Amniotic epithelial cell (primary cell): ENCODE measurements at places on chromosomes 12 and 14.

DNA sequence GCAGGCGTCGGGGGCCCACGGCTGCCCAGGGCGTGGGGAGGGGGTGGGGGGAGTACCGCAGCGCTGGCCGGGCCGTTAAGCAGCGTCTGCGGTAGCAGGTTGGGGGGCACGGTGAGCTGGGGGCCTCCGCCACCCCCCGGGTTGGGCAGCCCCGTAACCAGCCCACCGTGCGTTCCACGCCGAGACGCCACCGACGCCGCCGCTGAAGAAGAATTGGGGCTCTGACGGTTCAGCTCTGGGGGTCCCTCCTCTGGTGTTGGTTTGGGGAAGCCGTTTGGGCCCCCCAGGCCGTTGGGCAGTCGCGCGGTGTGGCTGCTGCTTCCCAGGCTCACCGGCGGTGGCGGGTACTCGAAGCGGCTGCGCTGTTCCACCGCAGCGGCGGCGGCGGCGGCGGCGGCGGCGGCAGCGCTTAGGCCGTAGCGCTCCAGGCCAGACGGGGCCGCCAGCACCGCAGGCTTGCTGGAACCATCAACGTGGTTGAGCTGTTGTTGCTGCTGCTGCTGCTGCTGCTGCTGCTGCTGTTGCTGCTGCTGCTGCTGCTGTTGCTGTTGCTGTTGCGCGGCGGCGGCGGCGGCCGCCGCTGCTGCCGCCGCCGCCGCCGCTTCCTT lies 1.5 kb downstream of the IRF2BPL start:
- peak; percentile 52 for DNase-seq

- no peak for DNase-seq
Measured at GRCh38 chr12:16901946-16902345, 296.0 kb upstream of the LMO3 start.

- no peak for DNase-seq
Measured at GRCh38 chr14:21015312-21015711, 9.5 kb downstream of the NDRG2 start.

DNA sequence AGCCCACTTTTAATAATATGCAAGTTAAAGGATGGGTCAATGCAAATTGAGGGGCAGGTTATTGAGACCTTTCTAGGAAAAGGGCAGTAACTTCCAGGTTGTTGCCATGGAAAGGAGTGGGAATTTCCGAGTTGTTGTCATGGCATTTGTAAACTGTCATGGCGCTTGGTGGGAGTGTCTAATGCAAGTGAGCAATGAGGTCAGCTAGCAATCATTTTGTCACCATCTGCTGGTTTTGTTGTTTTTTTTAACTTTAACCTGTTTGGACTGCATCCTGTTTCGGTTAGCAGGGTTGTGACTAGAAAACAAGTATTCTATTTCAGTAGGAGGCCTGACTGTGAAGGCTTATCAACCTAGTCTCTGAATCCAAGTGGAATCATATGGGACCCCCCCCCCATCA lies 85.8 kb upstream of the TSPAN11 start:
- peak; percentile 5 for DNase-seq

DNA sequence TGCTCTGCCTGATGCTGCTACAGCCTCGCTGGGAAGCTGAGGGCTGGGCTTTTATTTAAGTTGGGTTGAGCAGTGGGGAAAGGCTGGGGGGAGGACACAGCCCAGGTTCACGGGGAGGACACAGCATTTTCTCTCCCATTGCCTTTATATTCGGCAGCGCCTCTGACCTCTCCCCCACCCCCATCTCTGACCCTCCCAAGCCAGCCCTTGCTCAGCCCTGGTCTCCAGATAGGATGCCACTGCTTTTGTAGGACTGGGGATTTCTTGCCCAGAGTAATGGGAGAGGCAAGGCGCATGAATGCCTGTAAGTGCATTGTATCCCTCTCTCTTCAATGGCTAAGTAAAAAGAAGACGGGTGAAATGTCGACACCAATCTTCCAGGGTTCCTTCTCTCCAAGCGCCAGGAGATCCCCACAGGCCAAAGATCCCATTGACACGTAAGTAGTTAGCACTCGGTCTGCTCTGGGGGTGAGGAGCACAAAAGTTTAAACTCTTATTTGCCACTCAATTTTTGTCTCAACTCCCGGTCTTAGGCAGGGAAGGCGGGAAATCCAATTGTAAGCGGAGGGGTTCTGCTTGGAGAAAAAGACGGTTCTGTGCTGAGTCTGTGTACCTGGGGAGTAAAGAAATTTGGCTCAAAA lies 4.6 kb downstream of the HOXC4 start:
- DNase-seq: no peak

DNA sequence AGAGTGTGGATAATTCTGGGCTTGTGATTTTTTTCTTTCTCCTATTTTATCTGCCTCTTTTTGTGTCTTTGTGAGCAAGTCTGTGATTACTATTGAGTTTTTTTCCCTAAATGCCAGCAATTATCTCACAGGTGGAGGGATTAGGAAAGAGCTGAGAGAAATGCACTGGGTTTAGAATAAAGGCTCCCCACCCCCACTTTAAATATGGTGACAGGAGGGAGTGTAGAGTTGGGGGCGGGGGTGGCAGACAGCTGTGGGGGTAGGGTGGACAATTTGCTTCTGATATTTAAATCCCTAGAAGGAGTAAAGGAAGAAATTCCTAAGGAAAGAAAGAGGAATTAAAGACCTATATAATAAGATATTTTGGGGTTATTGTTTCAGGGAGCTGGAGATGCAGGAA lies 145.9 kb downstream of the NRXN3 start:
- no peak for DNase-seq
